ENCODE measurements at places on chromosomes 13 and 19. TPM values are rescaled to one million over a fixed set of nuclear protein-coding genes. Genes with fewer than 3 reads are reported as not detected.

GPR12 gene
- not detected for total RNA-seq

CGB5 gene
- 0.84 TPM for total RNA-seq

TMEM255B gene
- 1.1 TPM for total RNA-seq

ZNF726 gene
- 0.44 TPM for total RNA-seq

C19orf12 gene
- total RNA-seq, result 51.5 TPM

CGB1 gene
- not detected for total RNA-seq

KLK10 gene
- 0.49 TPM for total RNA-seq

NALCN gene
- 4.4 TPM for total RNA-seq

IZUMO2 gene
- total RNA-seq, result not detected

DZIP1 gene
- total RNA-seq, result 14.1 TPM

SCEL gene
- 0.78 TPM for total RNA-seq
